ENCODE measurements at places on chromosomes 12 and 14.

DNA sequence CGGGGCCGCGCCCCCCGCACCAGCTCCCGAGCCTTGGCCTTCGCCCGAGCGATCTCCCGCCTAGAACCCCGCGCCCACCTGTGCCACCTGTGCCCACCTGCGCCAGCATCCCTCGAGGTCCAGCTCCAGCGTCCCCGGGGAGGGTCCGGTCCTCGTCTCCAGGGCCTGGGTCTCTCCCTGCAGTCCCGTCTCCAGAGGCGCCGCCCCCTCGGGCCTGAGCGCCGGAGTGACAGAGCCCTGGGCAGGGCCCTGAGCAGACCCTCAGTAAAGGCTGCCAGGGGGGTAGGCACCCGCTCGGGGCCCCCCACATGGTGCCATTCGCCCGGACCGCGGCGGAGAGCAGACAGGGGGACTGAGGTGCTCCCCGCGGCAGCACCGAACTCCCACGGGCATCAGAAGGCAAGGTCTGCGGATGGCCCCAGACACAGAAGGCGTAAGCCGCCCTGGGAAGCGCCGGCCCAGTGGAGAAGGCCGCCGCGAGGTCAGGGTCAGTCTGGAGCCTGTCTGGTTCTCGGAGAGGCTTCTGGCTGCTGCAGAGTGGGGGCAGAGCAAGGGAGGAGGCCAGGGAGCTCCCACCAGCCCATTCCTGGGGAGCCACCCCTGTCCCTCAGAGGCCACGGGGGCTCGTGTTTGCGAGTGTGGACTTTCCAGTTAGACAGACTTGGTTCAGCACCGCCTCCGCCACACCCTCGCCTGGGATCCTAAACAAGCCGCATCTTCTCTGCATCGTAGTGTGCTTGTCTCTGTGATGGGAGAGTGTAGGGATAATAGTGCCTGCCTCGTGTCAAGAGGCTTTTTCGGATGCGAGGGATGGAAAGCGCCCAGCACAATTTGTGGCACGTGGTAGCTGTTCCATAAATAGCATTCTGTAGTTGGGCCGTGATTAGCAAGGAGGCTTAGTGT, 1.1 kb upstream of the PPP1R13B start:
- no peak for DNase-seq

GRCh38 chr12:85711735-85712390, 124.3 kb downstream of the RASSF9 start:
- DNase-seq: no peak

DNA sequence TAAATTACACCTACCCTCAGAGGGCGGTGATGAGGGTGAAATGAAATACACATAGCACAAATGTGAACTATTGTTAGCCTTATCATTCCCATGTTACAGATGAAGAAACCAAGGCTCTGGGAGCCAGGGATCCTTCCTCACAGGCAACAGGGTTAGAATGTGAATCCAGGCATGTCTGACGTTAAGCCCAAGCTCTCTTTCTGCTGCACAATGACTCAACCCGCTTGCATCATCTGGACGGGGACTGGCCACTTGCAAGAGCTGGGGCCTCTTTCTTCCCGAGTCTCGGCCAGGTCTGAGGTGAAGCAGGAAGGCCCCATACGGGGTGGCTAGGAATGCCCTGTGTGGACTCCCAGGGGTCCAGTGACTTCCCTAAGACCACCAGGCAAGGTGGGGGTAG, 105.2 kb downstream of the RBM19 start:
- DNase-seq: peak; percentile 91

GRCh38 chr12:122951979-122952892, 14.0 kb downstream of the ABCB9 start:
- DNase-seq: peak; percentile 26

DNA sequence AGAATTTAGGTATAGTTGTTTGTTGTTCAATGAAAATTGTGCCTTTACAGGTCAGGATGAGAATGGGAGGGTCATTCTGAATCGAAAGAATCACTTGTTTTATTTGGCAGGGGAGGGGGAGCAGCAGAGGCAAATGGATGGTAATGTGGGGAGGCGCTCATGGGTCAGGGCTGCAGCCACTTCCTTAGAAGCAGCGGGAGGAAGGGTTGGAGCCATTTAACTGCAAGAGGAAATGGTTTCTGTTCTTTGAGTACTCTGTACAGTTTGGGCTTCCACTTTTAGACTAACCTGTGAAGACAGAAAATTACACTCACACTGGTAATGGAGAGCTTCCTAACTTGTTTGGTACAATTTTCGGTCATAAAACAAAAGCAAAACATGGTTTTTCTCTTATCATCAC, 57.2 kb downstream of the PIWIL1 start:
- DNase-seq: no peak

GRCh38 chr12:5882511-5883190, 62.4 kb downstream of the ANO2 start:
- DNase-seq: no peak

DNA sequence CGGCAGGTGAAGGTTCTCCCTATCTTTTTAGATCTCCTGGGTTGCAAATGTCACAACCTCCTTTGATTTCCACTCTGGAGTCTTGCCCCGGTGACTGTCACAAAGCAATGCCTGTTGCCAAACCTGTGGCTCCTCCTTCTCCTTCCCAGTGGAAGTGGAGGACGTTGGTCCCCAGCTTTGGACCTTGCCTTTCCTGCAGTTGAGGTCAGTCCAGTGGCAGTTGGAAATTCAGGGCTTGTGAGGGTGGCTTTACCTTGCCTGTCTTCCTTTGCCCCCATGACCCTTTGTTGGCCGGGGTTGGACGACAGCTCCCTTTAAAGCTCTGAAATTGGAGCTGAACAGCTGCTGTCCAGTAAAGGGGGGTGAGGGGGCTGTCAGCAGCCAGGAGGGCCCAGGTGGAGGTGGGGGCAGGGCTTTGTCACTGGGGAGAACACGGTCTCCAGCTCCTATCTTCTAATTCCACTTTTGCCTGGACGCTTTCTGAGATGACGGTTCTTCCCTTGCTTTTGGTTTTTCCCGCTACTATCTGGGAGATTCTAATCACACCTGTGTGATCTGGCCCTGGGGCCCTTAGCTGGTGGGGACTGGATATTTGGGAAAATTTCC, 4.1 kb downstream of the TEAD4 start:
- no peak for DNase-seq

GRCh38 chr12:79366374-79366773, 324.4 kb downstream of the PAWR start:
- no peak for DNase-seq

GRCh38 chr12:98439471-98439951, 75.9 kb upstream of the TMPO start:
- no peak for DNase-seq

DNA sequence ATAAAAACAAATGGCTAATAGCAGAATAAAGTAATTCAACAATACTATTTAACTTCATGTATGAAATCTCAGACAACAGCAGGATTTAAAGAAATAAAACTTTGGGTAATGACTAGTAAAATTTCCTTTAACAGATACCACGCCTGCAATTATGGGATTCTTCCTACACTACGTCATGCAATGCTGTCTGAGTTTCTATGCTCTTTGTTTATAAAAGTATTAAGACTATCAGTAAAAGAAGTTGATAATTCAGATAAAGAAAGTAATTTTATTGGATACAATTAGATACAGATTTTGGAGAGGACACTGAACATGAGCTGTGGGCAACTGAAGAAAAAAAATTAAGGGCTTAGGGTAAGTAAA, 308.4 kb upstream of the LRFN5 start:
- DNase-seq: no peak

DNA sequence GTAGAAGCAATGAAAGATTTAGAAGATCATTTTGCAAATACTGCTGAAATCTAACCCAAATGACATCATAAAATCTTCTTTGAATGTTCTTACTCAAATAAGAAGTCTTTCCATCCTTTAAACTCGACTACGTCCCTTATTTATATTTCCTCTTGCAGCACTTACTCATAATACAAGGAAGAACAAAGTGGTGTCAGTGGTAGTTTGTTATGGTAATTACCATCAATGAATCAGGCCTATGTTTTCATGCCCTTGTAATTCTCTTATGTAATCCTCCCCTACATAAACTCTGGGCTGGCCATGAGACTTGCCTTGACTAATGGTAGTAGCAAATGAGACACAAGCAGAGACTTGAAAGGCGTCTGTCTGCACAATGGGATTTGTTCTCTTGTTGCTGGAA, 17.0 kb downstream of the EEA1 start:
- no peak for DNase-seq

GRCh38 chr12:121796855-121797751, 3.6 kb upstream of the RHOF start:
- no peak for DNase-seq

DNA sequence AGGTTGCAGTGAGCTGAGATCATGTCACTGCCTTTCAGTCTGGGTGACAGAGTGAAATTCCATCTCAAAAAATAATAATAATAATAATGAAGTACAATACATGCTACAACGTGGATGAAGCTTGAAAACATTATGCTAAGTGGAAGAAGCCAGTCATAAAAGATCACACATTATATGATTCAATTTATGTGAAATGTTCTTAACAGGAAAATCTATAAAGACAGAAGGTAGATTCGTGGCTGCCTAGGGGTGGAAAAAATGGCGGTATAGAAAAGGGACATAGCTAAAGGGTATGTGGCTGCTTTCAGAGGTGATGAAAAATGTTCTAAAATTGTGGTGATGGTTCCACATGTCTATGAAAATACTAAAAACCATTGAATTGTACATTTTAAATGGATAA, 41.0 kb upstream of the AMIGO2 start:
- no peak for DNase-seq

GRCh38 chr14:105876829-105877228, 350.4 kb downstream of the TMEM121 start:
- DNase-seq: no peak

- no peak for DNase-seq
Observed at GRCh38 chr14:86884498-86884897, 1108.5 kb downstream of the GALC start.

DNA sequence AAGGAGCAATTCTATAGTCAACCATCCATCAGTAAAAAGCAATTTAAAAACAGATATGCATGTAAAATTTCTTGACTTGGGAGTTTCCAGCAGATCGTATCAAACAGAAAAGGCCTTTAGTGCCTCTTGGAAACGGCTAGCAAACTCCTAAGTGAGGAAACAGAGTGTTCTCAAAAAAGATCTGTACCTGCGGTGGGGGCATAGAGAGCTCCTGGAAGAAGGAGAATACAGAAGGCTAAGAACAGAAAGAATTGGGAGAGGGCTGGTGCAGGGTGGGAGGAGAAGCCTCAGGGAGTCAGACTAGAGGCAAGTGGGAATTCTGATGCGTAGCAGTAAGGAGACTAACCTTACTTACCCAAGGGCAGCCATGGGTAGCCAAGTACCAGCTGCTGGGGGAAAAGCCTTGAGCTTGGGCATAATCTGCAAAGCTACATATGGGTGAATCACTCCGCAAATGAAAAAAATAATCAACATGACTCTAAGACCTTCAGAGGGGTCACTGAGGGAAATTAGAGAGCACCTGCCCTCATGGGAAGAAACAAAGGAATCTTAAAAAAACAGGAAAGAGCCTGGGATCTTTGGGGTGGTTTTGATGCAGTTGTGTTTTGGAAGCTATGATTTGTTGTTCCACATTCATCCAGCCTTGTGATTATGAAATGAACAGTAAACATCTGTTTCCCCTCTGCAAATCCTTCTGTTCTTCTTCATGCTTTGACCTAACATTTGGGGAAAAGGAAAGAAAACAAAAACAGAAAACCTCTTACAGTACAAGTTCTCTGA, 10.4 kb downstream of the RHOJ start:
- no peak for DNase-seq

- no peak for DNase-seq
Observed at GRCh38 chr12:4297617-4298016, 23.4 kb upstream of the TIGAR start.

DNA sequence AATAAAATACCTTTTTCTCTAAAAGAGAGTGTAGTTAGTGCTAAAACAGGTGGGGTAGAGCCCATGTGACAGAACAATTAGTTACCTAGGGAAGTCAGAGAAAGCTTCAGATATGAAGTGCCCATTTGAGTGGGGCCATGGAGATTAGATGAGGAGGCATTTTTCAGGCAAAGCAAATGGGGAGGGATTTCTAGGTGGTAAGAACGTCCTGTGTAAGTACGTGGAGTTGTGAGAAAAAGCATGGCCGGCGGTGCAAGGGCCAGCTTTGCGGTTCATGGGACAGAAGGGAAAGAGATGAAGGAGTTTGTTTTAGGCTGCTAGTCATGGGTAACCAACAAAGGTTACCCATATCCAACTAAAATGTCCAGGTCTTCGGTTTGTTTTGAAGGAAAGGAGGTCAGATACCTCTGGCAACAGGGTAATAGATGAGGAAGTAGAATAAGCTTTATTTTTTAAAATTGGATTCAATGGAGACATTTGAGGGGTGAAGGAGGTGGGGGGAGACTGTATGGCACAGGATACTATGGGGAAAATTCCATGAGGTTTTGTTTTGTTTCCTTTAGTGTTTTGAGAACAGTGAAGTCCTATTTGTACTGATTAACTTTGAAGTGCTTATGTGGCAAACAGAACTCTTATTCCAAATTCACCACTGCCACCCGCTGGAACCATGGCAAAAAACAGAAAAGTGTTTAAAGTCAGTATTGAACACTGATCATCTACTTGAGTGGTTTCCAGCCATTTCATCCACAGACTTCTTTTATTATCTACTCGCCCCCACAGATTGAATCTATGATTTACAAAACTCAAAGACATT, 10.0 kb upstream of the SNRPF start:
- DNase-seq: no peak

GRCh38 chr14:56686416-56686815, 106.8 kb downstream of the TMEM260 start:
- DNase-seq: no peak

GRCh38 chr14:70954068-70954467, 46.8 kb downstream of the PCNX1 start:
- no peak for DNase-seq

DNA sequence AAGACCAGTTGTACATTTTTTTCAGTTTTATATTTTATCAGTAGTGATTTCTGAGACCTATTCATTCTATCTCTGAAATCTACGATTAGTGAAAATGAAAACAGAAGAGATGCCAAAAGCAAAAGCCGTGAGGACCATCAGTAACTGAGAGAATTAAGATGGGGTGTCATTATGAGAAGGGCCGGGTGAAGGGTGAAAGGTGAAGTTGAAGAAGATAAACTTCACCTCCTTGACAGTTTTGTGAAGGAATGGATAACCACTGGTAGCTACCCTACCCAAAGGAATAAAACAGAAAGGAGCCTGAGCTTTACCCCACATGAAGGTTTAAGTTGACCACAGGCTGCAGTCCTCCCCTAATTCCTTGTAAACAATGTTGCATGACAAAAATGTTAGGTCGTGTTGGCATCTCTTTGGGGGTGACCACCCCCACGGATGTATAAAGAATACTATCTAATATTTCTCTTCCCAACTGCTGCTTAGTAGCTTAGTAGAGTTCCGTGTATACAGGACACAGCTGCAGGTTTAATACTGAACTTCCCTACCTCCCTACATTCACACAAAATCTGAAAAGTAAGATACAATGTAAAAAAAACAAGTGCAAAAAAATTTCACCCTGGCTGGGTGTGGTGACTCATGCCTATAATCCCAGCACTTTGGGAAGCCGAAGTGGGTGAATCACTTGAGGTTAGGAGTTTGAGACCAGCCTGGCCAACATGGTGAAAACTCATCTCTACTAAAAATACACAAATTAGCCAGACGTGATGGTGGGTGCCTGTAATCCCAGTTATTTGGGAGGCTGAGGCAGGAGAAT, 23.9 kb downstream of the GPR19 start:
- no peak for DNase-seq

All from non-pigmented ciliary epithelial cell (primary cell).